ENCODE measurements at places on chromosomes 1 and 21.

- no peak for DNase-seq
These were observed 92.1 kb upstream of the ARTN start for GRCh38 chr1:43841321-43842174.

GRCh38 chr1:92832537-92833114, 786 bp downstream of the RPL5 start:
- DNase-seq = no peak

GRCh38 chr1:32309960-32310359, 18.1 kb downstream of the HDAC1 start:
- DNase-seq = no peak

DNA sequence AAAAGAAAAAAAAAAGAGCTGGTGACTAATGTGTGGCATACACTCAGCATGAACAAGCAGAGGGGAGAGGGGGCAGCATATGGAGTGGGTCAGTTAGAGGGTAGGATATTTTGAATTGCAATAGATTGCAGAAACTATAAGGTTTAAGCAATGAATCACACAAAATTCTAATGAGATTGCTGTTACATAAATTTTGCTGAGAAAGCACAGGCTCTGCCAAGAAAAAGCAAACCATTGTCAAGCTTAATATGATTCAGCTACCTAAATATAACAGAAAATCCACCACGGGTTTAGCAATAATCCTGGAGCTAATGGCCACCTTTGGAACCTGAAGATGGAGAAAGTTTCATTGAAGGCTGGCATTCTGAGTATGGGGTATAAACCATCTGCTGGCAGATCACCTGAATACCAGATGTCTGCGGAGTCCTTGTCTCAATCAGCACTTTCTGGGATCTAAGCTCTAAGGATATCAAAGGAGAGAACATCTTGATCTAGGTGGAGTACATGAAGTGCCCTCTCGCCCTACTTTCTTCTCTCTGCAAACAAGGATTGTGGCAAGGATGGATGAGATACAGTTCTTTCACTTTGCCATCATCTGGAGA, 30.3 kb upstream of the ANGPTL7 start:
- DNase-seq = no peak

GRCh38 chr1:209829716-209830115, 1.9 kb downstream of the UTP25 start:
- DNase-seq = no peak

Data from activated CD8-positive, alpha-beta memory T cell treated with anti-CD3 and anti-CD28 coated beads for 1 hour (primary cell).